Stimulated activated CD8-positive, alpha-beta memory T cell treated with anti-CD3 and anti-CD28 coated beads, Interleukin-4, amount 100 ng/mL, for 24 hours (primary cell): ENCODE measurements at places on chromosomes 2 and 18.
A peak's percentile ranks its signal among the peaks of the same experiment; 100 is the strongest.

- DNase-seq = no peak
Measured at GRCh38 chr2:120064664-120065063, 51.8 kb downstream of the EPB41L5 start.

- DNase-seq = no peak
Measured at GRCh38 chr2:198753101-198753500, 704.6 kb downstream of the SATB2 start.

DNA sequence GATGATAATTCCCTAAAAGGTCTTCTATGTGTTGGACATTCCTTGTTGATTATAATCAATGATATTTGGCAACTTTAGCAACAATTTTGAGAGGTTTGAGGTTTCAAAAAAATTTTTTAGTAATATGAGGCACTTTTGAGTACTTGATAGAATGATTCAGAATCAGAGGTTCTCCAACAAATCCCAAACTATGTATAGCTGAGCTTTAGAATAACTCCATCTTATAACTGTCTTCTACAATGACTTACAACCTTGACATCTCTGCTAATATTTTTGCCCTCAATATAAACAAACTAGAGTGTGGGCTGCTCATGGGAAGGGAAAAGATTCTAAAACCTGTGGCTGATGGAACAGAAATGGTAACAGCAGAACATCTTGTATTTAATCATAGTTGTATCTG is 21.5 kb upstream of the SERPINB7 start:
- no peak for DNase-seq

- peak; percentile 54 for DNase-seq
Measured at GRCh38 chr2:39128919-39129391, 8.1 kb upstream of the SOS1 start.

GRCh38 chr2:44362207-44363015 is 664 bp downstream of the CAMKMT start:
- peak; percentile 11 for DNase-seq

GRCh38 chr2:158990397-158991214 is 22.2 kb downstream of the TANC1 start:
- DNase-seq = no peak

DNA sequence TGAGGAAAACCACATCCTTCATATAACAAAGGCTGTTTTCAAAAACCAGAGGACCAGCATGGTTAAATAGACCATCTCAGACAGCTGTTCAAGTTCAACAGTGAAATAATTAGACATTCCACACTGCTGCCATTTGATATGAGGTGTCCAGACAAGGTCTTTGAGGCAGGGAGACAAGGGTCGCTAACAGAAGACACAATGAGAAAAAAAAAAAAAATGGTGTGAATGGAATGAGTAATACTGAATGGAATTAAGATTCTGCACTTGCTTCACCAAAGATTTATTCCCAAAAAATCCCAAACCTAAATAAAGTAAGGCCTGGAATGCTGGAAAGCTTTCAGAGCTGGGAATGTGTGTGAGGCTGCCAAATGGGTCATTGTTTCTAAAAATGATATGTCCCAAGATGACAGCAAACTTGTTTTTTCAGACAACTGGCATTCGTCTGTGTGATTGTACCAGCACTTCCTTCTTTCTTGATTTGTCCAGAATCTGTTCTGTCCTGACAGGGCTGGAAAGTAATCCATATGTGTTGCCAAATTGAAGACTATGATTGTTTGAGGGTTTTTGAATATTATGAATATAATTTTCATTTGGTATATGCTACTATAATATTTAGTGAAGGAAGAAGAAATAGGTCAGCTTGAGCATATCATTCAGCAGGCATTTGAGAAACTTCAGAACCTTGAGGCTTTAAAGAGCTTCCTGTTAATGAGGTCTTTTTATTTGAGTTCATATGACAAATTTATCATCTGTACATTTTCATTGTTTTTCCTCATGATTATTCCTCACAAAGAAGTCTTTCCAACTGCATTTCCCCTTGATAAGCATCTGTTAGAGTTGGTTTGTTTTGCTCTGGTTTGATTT is 85.2 kb upstream of the ITGA4 start:
- DNase-seq = no peak

DNA sequence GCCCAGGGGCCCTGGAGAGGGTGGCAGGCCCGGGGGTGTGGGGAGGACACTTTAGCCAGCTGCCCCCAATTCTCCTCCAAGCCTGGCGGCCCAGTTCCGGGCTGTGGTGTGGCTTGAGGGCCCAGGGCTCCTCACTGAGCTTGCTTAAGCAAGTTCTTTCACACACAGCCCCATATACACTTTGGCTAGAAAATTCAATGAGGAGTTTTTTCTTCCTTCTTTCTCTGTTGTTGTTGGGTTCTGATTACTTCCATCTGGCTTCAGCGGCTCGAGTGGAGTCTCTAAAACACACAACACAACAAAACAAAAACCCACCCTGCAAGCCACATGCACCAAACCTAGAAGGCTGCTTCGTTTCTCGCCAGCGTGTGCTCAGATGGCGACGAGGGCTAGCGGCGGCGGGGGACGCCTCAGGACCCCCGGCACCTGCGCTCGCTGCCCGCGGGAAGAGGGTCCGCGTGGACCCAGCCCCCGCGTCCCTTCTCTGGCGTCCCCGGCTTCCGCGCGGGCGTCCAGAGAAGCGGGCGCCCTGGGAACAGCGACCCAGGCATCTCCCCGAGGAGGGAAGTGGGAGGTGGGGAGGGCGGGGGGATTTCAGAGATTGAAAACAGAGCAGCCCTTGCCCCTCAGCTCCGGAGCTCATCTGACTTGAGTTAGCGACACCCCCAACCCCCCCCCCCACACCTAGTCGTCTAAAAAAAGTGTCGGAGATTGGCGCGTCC is 577 bp upstream of the GLI2 start:
- DNase-seq = no peak

DNA sequence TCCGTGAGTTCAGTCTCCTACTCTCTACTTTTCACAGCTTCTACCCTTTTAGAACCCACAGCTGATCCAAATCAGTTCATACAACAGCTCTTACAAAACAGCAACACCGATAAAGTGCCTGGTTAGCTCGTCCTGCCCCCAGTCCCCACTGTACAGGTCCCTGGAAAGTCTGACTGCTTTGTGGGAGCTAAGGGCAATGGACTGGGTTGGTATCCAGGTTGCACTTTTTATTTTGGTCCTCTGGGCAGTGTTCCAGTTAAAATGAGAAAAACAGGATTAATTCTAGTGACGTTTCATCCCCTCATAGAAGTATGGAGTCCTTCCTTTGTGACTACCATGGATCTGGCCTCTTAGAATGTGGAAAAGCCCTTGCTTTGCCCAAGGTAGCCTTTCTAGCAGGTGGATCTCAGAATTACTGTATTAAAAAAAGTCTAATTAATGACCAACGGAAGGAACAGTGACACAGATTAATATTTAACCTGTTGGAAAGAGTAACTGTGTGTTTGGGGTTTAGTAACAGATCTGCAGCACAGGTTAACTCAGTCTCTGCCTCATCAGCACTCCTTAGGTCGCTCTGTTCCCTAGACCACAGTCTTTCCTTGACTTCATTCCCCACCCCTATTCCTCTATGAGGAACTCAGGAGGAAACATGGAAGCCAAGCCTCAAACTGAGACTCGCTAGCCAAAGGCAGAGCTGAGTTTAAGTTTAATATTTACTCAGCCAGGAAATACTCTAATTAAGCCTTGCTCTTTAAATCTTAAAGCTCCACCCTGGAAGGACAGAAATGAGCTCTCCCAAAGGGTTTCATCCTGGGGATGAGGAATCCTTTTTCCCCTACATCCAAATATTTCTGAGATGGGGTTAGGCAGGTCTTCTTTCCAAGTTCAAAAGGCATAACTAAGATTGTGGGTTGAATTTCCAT is 52.8 kb upstream of the ITGA6 start:
- DNase-seq = no peak

- DNase-seq = no peak
Measured at GRCh38 chr2:214881647-214882202, 72.2 kb upstream of the BARD1 start.

DNA sequence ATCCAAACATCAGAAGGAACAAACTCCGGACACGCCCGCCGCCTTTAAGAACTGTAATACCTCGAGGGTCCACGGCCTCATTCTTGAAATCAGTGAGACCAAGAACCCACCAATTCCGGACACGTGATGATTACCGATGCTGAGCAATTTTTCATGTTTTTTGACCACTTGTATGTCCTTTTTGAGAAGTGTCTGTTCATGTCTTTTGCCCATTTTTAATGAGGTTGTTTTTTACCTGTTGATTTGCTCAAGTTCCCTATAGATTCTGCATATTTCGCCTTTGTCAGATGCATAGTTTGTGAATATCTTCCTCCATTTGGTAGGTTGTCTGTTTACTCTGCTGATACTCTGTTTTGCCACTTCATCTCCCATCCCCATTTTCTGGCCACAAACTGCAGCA is 150.4 kb downstream of the IRS1 start:
- no peak for DNase-seq

DNA sequence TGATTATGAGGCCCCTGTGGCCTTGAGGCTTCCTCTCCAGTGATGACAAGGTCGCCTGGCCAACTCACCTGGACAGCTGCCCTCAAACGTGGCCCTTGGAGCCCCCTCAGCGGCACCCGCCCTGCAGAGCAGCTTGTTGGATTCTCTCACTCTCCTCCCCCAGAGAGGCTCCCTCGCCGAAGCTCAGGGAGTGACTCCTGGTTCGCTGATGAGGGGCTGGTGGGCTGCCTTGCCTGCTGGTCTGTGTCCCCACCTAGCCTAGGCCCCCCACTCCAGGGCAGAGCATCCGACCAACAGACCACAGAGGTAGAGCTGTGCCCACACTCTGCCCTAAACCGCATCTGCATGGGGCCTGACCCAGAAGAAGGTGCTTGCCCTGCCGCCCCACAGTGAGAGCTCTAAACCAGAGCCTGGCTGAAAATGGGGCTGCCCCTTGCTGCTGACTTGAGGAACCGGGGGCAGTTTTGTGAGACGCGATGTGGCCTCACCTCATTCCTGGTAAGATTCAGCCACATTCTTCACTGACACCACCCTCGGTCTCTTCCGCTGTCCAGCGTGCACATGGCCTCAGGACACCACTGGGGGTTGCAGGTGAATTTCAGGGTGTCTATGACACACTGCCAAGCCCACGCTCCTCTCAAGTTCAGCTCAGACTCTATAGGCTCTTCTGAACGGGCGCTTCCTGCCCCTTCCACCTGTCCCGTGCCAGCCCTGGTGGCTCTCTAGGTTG is 131.6 kb downstream of the CABLES1 start:
- no peak for DNase-seq

GRCh38 chr2:72827966-72828646 is 2.3 kb upstream of the EXOC6B start:
- DNase-seq = no peak

GRCh38 chr2:127185093-127185492 is 35.0 kb downstream of the CYP27C1 start:
- DNase-seq = no peak

DNA sequence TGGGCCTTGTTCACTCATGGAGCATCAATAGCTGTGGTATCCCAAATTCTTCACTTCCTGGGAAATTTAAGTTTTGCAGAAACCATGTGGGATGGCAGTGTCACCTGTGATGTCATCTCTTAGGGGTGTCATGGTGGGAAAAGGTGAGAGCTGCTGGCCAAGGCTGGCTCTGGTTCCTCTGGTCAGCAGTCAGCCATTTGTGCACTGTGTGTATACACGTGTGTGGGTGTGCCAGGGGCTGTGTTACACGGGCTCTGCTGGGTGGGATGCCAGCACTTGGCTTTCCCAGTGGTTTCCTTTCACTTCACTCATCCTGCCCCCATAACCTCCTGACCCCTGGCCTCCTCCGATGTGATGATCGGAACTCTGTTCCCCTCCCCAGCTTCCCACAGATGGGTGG is 21.3 kb downstream of the SAG start:
- DNase-seq = no peak

DNA sequence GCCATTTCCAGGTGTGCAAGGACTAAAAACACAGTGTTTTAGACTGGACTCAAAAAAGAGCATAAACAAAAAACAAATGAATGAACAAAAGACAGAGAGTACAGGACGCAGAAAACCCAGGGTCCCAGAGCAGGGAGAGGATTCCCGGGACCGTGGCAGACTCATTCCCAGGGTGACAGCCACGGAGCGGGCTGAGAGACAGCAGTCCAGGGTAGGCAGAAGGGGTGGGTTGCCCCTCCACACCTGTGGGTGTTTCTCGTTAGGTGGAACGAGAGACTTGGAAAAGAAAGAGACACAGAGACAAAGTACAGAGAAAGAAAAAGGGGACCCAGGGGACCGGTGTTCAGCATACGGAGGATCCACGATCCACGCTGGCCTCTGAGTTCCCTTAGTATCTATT is 273.4 kb downstream of the EIPR1 start:
- no peak for DNase-seq

GRCh38 chr2:118925476-118925875 is 16.5 kb upstream of the MARCO start:
- no peak for DNase-seq

- DNase-seq = no peak
Measured at GRCh38 chr2:10002681-10003080, 40.7 kb upstream of the KLF11 start.

DNA sequence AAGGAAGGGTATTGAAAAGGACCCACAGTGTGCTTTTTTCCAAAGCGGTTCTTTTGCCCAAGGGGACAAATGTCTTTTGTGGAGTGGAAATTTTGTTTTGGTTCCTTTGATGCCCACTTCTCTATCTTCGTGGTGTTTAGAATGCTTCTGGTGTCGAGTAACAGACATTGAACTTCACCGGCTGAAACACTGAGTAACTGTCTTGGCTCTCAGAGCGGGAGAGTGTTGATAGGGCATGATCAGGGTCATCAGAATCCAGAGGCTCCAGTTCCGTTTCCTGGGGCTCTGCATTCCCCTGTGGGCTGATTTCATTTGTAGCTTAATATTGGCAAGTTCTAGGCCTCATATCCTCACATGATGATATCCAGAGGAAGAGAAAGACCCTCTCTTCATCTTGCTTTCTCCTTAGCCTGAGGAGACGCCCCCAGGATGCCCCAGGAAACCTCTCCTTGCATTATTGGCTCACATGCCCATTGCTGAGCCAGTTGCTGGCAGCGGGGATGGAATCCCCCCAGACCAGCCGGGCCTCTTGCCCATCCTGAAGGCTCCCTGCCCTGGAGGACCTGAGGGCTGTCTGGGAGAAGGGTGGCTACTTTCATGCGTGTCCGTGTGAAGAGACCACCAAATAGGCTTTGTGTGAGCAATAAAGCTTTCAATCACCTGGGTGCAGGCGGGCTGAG is 27.9 kb upstream of the AGFG1 start:
- no peak for DNase-seq

DNA sequence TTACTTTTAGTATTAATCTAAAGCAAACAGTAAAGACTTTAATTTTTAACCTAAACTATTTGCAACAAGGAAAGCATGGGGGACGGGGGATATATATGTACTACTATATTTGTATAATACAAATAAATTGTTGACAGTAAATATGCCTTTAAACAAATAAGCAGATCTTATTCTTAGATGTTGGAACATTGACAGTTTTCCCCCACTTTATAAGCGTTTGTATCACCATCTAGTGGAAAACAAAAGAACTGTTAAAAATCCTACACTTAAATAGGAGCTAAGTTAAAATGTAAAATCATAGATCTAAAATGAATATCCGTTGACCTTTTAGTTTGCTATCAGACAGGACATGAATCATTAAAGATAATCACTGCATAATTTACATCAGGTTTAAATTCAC is 50.0 kb downstream of the RBBP8 start:
- DNase-seq = no peak
